ENCODE measurements at places on chromosomes 1 and 21.
A peak's percentile ranks its signal among the peaks of the same experiment; 100 is the strongest.

DNA sequence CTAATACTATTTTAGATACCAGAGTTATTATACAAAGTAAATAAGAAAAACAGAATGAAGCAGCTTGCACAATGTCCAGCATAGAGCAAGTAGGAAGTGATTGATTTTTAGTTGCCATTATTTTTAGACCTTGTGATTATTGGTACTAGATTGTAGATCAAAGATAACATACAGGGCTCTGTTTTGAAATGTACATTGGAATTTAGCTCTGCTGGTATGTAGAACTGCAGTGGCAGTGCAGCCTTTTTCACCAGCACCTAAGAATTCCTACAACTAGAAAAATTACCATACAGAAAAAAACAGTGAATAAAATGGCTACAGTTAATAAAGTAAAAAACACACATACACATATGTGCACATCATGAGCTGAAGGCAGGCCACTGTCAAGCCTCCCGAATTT is 32.2 kb upstream of the ABCA4 start:
- DNase-seq, result no peak

- no peak for DNase-seq
Measured at GRCh38 chr21:36640174-36640720, 58.7 kb upstream of the SIM2 start.

DNA sequence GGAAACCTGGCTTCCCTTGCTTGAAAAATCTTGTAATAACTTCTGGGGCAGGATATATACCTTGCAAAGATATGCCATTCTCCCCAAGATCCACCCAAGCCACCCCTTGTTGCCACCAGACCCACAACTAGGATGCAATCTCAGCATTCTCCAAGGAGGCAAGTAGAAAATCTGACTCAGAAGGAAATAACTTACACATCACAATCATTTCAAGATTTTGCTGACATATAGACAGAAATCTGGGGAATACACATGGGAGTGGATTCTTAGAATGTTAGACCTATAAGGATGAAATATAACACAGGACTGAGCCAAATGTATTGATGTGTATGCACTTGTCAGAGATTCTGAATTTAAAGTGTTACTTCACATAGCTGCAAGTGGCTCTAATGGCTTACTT is 14.8 kb upstream of the ZDHHC18 start:
- no peak for DNase-seq

DNA sequence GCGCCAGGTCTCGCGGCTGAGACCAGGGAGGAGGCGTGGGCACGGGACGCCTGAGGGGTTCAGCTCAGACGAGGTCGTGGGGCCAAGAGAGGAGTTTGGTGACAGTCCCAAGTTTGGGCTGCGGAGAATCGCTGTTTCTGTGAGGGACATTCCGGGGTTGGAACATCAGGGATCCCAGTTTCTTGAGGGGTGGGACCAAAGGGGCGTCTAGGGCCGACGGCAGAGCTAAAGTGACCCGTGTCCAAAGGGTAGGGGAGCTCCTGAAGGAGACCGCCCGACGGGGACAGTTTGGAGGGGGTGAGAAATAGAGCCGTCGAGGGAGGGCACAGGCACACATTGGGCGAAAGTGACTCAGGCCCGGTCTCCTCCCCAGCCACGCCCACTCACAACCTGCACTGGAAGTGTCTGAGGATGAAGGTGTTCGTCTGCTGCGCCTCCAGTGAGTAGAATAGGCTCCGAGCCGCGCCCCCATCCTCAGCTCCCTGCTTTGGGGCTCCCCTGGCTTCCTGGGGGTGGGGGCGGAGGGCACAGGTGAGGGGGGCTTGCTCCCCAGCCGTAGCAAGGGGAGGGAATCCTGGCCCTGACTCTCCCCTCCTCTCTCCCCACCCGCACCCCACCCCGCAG is 7.0 kb downstream of the EFNA3 start:
- DNase-seq, result peak; percentile 87

DNA sequence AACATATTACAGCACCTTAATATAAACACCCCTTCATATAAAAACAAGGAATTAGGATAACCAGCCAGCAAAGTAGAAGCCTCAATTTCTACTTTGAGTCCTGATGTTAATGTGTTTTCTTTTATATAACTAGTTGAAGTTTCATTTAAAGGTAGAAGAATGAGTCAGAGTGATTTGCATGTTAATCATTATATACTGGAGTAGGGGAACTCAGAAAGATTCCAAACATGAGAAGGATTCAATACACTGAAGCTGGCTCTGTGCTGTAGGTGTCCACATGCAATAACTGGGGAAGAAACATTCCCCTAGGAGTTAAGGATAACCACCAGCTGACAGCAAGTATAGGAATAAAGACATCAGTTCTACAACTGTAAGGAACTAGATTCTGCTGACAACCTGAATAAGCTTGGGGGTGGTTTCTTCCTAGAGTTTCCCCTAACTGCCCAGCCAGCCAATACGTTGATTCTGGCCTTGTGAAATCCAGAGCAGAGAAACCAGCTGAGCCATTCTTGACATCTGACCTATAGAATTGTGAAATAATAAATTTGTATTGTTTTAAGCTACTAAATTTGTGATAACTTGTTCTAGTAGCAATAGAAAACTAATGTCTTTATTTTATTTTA is 33.4 kb upstream of the RNPC3 start:
- no peak for DNase-seq

GRCh38 chr1:51878308-51878615 is 265 bp downstream of the NRDC start:
- no peak for DNase-seq

GRCh38 chr1:91680556-91681155 is 180.0 kb downstream of the CDC7 start:
- no peak for DNase-seq

DNA sequence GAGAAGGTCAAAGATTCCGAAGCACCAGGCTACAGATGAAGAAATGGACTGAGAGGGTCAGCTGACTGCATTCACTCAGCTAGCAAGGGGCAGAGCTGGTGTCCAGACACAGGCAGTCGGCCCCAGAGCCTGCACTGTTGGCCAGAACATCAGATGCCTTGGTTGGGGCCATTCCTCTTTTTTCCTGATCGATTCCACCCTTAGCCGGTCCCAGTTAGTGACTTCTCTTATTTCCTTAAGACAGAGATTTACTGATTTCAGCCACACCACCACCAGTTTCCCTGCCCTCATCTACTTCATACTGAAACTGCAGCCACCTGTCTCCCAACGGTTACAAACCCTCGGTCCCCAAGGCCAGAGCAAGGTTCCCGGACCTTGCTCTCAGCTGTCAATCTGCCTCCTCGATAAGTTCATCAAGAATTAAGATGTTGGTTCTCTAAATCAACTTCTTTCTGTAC is 11.5 kb downstream of the CD58 start:
- DNase-seq, result no peak

GRCh38 chr1:160954158-160955104 is at the start of gene ITLN2:
Gene ITLN2 (minus strand): TSS chr1:160954809. CDS start chr1:160954741, 68 bp downstream.
- DNase-seq, result peak; percentile 47
